Activated CD4-positive, alpha-beta T cell treated with anti-CD3 and anti-CD28 coated beads, Interleukin-2, amount 10 ng/mL, durations not matched to agents 24 days and 14 days (primary cell): ENCODE measurements at places on chromosomes 5 and 9. TPM values are rescaled to one million over a fixed set of nuclear protein-coding genes. Genes with fewer than 3 reads are reported as not detected.

THG1L gene
- total RNA-seq = 25.0 and 26.7 TPM in 2 replicates

DNA sequence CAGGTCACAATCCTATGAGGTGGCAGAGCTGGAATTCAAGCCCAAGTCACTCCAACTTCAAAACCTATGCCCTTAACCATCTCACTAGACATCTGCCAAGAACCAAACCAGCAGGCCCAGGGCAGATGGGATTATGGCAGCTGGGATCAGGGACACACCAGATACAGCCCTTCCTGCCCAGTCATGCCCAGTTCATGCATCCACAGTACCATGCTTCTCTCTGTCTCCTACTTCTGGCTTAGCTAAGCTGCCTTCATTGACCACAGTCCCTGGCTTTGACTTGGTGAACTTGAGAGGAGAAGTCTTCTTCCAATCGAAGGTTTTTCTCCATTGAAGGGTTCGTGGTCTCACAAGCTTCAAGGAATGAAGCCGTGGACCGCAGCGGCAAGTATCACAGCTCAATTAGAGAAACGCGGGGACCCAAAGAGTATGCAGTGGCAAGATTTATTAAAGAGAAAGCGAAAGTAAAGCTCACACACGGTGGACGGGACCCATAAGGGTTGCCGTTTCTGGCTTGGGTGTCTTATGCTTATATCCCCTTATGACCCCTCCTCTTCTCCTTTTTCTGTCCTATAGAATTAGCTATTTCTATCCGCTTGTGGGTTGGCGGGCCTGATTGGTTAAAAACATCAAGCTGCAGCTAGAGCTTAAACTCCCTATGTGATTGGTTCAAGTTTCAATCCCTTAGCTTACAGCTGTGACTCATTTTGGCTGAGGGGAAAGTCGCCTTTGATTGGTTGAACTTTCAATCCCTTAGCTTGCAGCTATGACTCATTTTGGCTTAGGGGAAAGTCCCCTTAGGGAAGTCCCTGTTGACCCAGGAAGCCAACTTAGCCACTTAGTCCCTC, 101.2 kb downstream of the TRIM36 start:
- DNase-seq = peak; percentile 68

- no peak for DNase-seq
Observed at GRCh38 chr5:117833691-117834090, 1154.7 kb downstream of the DTWD2 start.

ZFP37 gene
- total RNA-seq = 0.30 and 0.33 TPM in 2 replicates

TMEM215 gene
- not detected in 2 replicates for total RNA-seq

CTNND2 gene
- not detected in 2 replicates for total RNA-seq

- DNase-seq = no peak
Observed at GRCh38 chr5:178551059-178551458, 39.1 kb downstream of the COL23A1 start.

DNA sequence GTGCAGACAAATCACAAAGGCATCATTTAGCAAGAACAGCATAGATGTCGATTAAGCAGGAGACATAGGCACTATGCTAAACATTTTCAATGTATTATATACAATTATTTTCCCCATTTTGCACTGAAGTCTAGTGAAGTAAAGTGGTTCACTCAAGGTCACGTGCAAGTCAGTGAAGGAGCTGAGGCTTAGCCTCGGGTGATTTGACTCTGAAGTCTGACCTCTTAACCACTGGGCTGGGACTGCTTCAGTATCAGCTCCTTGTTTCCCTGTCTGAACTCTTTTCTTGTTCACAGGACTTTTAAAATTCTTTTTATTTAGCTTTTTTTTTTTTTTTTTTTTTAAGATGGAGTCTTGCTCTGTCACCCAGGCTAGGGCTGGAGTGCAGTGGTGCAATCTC, 262.7 kb downstream of the DRD1 start:
- no peak for DNase-seq

- no peak for DNase-seq
Observed at GRCh38 chr9:89044881-89045280, 53.6 kb downstream of the S1PR3 start.

- DNase-seq = no peak
Observed at GRCh38 chr9:89000371-89000781, 9.1 kb downstream of the S1PR3 start.

C6 gene
- not detected in 2 replicates for total RNA-seq

DNA sequence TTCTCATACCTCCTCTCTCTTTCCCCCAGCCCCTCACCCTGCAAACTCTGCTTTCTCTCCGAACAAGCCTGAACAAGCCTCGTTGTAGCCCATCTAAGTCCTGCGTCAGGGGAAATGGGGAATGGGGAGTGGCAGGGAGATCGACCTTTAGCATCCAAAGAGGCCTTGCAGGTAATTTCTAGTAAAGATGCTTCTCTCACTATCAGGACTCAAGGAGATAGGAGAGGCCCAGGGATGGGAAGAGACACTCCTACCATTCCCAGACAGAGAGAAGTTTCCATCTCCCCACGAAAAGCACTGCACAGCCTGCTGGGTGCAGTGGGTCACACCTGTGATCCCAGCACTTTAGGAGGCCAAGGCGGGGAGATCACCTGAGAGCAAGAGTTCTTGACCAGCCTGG, 44.4 kb upstream of the CTNNA1 start:
- DNase-seq = no peak

DNA sequence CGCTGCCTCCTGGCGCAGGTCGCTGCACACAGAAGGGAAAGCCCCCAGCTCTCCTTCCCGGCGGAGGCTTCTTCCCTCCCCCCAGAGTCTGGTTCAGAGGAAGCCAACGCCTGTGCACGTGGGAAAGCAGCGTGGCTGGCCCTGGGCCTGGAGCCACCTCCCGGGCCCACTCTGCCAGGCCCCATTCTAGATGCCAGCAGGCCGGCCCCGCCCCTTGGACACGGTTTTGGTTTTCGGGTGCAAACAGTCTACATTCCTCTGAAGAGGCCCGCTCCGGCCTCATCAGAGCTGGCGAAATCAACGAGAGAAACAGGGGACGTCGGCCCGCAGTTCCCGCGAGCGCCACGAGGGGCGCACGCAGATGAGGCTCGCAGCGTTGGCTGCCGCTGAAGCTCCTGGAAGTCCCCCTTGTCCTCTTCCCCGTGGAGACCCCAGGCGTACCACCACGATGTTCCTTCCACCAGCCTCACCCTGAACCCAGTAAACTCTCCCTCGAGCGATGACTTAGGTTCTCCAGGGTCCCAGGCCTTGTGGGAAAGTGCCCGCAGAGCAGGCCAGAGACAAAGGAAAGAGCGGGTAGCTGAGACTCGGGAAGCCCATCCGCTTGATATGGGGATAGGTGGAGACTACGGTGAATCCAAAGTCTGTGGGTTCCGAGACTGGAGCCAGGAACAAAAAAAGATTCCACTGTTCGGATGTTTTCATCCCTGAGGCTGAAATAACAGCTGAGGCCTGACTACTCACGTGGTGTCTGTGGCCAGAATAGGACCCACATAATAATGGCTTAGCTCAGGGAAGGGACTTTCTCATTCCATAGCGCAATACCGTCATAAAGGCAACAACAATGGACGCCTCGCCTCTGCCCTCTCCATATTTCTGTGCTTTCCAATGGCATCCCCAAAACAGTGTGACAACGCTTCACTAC, 64.2 kb downstream of the KLF4 start:
- peak; percentile 85 for DNase-seq

RANBP17 gene
- total RNA-seq = not detected in 2 replicates

DNA sequence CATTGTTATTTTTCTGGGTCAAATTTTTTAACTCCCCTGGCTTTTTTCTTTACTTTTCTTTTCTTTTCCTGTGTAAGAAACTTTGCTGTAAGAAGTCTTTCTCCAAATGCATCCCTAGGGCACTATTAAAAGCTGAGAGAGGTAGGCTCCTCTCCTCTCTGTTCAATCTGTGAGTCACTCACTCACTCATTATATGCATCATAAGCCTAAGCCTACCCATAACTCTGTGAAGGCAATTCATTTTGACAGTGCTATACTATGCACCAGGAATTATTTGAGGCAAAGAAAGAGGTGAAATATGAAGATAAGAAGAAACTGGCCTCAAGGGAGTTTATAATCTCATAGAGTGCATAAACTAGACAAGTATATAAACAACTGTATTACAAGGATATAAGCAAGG, 67.9 kb upstream of the PRR16 start:
- no peak for DNase-seq

RGMB gene
- total RNA-seq = 0.35 and 0.90 TPM in 2 replicates

- DNase-seq = no peak
Observed at GRCh38 chr5:174191850-174192655, 146.5 kb downstream of the NSG2 start.

DNA sequence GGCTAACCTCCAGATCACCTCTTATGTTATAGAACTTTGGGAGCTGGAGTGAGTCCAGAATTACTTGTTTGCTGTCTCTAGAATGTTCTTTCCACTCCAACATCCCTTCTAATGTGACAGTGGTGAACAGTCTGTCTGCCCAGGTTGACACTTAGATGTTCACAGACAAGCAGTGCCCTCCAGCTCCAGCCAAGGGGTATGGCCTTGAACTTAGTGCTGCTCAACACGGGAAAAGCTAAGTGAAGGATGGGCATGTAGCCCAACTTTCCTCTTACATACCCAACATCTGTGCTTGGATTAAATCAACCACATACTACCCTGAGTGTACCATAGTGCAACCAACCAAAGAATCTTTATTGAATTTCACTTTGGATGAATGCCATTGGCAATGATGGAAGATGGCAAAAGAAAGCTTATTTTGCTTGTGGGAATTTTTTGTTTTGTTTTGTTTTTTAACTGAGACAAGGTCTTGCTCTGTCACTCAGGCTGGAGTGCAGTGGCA, 201.2 kb downstream of the NXNL2 start:
- no peak for DNase-seq

DNA sequence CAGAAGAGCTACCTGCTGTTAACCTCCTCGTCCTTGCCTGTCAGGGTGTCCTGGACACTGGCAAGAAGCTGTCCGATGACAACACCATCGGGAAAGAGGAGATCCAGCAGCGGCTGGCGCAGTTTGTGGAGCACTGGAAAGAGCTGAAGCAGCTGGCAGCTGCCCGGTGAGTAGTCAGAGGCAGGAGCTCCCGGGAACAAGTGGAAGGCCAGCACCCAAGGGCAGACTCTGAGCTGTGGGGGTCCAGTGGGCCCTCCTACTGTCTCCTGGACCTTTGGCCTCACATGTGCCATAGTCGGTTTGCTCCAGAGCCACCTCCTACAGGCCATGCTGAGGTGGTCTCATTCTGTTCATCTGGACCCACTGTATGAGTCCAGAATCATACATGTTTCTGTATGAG, 38.7 kb downstream of the DYNC2I2 start:
- DNase-seq = no peak

ARHGEF28 gene
- total RNA-seq = 0.14 TPM in 1 of 2 replicates, not detected in the other

GRCh38 chr5:157819502-157820115, 39.3 kb downstream of the CLINT1 start:
- DNase-seq = no peak

ANKRD34B gene
- total RNA-seq = not detected in 2 replicates

- DNase-seq = no peak
Observed at GRCh38 chr5:6090079-6090654, 288.2 kb downstream of the MED10 start.

DNA sequence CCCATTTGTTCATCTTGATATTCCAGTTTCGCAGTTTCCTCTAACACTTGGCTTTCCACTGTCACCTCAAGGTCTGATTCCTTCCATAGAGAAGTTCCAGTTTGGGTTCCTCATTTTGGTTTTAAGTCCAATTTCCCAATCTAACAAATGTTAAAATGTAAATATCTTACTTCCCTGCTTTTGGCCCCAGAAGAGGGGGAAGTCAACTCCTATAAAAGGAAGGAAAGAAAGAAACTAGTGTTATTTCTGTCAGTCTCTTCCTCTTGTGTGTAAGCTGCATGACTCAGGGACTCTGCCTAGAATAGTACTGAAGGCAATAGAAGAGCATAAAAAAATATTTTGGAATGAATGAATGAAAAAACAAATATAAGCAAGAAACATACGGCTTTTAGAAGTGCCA, 127.5 kb upstream of the CCNG1 start:
- DNase-seq = no peak

- DNase-seq = no peak
Observed at GRCh38 chr5:135602882-135603721, 24.3 kb upstream of the CXCL14 start.

DNA sequence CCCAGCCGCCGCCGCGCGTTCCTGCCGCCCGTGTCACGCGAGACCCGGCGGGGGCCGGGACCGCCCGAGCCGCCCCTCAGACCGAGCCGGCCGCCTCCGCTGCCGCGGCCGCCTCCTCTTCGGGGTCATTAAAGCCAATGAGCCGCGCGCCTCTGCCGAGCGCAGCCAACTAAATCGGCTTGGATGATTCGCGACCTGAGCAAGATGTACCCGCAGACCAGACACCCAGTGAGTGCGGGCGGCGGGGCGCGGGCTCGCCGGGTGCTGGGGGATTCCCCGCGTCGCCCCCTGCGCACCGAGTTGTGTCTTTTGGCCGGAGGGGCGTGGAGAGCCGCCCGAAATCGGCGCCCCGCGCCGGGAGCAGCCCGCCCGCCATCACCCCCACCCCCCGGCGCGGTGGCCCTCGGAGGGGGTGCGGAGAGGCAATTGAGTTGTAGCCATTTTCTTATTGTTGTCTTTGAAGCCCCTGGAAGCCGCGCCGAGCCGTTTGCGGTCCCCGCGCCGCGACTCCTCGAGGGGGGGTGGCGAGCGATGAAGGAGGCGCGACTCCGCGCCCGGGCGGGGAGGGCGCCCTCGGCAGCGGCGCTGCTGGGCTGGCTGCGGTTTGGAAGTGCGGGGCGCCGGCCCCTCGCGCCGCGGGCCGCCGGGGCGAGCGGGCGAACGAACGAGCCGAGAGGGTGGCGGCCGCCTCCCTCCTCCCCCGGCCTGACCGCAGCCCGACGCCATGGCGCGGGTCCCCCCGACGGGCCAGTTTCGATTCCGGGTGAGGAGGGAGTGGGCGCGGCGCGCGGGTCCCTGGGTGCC, 1.0 kb downstream of the TLE4 start:
- DNase-seq = peak; percentile 90

CARTPT gene
- total RNA-seq = not detected in 2 replicates

GRCh38 chr5:115304496-115304895, 8.0 kb upstream of the CCDC112 start:
- DNase-seq = no peak

GRCh38 chr5:22928821-22929482, 75.8 kb upstream of the CDH12 start:
- DNase-seq = no peak

FAM153A gene
- 12.8 and 13.1 TPM in 2 replicates for total RNA-seq

GRM6 gene
- not detected in 2 replicates for total RNA-seq

DNA sequence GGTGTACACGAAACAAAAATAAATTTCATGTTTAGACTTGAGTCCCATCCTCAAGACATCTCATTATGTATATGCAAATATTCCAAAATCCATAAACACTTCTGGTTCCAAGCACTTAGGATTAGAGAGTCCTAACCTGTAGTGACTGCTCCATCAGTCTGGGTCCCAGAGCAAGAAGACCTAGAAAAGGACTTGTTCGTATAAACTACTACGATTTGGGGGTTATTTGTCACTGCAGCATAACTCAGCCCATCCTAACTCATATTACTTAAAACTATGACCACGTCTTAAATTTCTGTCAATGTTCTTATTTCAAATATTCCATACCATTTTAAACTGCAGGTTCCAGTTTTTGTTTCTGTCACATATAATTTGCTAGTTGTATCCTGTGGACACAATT, 463.0 kb downstream of the AGTPBP1 start:
- no peak for DNase-seq

DNA sequence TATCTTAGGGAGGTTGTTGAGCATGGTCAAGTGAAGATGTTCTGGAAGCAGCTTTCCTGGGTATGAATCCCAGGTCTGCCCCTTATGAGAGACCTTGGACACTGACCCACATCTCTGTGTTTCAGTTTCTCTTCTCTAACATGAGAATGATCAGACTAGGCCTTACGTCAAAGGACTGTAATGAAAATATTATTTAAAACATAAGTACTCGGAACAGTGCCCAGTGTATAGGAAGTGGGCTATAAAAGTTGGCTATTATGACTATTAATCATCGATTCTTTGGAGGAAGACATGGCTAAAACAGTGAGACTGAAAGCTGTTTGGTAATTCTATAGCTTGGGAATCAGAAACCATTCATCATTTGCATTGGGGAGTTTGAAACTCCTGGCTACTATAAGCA, 65.3 kb upstream of the MYO10 start:
- DNase-seq = no peak
